ENCODE measurements at places on chromosomes 7 and 10. TPM values are rescaled to one million over a fixed set of nuclear protein-coding genes. Genes with fewer than 3 reads are reported as not detected.

- no peak overlapping the region for H3K27ac ChIP-seq
- no peaks in the 10 kb centered on the region for H3K27me3 ChIP-seq
- H3K36me3 ChIP-seq: no peaks in the 10 kb centered on the region
- DNase-seq: no peak
Observed at GRCh38 chr7:84950836-84951235, 236.0 kb downstream of the SEMA3D start.

- DNase-seq: no peak
- H3K4me1 ChIP-seq: peaks cover 12% of the 10 kb centered on the region
- peak within 1 kb of the TSS; percentile 81 for H3K4me3 ChIP-seq
- H3K27ac ChIP-seq: peak within 1 kb of the TSS; percentile 70
- H3K36me3 ChIP-seq: no peaks in the 10 kb centered on the region
Observed at GRCh38 chr10:99329304-99329553, at the start of gene CNNM1. CNNM1 (plus strand) TSS chr10:99329356; CDS start chr10:99329388, 32 bp downstream.

GRCh38 chr10:71817831-71818655 lies 33.0 kb downstream of the PSAP start:
- H3K4me1 ChIP-seq: peaks cover 39% of the 10 kb centered on the region
- H3K4me3 ChIP-seq: no peak overlapping the region
- H3K36me3 ChIP-seq: peaks cover 61% of the 10 kb centered on the region

DNA sequence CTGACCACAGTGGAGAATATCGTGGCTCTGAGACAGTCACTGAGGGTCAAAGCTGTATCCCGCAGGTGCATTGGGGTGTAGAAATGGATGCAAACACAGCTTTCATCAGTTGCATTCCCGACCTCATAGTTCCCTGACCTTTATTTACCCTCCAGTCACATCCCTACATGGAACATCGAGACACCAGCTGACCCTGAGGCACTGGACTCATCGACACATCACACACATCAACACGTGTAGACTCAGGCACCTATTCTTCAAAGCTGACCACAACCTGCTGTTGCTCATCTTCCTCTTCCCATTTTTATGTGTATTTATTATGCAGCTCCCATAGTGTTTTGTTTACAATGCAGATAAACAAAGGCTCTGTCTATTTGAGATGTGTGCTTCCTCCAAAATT lies 396.9 kb upstream of the NRP1 start:
- no peak overlapping the region for H3K27ac ChIP-seq
- DNase-seq: no peak
- H3K36me3 ChIP-seq: no peaks in the 10 kb centered on the region

The SLC4A2 gene
- 580 TPM for total RNA-seq

DNA sequence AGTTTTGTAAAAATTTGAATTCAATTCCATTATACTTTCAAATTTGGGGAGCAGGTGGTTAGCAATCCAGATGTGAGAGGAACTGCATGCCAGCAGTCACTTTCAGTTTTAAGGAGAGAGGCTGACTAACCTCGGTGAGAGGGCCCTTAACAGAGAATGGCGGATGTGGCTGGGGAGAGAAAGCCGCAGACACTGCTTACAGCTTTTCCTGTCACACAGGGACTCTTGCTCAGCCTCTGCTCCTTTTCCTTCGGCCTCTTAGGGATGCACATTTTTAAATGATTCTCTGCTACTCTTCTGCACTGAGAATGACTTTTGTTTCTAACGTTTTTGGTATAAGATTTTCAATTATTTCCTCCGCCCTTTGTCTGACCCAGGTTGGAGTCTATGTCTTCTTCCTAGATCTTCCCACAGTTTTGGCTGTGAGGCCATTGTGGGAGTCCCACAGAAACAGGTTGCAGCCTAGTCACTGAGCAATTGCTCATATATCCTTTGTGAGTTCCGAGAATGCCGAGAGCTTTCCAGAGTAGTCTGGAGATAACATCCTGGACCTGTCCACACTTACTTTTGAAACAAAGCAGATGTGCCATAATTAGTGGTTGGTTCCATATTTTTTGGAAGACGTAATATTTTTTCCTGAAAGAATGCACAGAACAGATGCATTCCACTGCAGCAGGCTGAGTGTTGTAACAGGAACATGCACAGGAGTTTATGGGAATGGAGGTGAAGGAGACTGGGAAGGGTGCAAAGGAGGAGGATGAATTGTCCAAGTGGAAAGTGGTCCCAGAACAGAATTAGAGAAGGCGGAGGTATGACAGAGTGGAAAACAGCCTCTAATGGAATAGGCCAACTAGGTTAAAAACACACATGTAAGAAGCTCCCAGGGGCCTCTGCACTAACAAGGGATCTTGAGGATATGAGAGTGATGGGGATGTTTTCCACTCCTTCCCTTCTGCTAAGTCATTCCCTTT lies 168.0 kb upstream of the ZNF32 start:
- H3K27me3 ChIP-seq: no peaks in the 10 kb centered on the region
- DNase-seq: no peak

DNA sequence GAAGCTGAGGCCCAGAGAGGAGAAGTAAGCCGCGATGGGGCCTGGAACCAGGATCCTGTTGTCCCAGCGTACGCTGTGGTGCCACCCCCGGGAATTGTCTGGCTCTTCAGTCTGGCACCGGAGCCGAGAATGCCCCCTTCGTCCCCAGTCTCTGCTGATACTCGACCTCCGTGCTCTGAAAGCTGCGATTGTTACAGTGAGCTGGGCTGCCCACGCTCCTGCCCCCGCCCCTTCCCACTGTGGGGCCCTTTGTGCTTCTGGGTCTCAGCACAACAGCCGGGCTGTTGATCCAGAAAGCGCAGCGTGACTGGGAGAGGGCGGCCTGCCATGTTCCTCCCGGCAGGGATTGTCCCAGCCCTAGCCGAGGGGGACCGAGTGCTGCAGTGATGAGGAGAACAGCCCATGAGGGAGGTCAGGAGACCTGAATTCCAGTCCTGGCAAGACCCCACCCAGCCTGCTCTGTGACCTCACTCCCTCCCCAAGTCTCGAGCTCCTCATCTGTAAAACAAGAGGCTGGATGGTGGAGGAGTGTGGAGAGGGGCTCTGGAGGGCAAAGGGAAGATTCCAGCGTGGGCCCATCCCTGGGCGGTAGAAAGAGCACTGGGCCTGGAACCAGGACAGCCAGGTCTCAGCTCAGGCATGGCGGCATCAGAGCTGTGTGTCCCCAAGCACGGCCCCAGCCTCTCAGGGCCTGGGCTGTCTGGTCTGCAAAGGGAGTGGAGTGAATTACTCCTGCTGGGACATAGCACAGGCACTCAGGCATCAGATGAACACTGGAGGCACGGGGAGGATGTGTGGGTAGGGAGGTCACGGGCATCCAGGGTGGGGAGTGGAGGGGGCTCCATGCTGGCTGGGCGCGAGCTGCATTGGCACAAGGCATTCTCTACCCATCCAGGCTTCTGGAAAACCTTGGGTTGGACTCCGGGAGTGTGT lies 43.6 kb downstream of the TSPAN15 start:
- H3K36me3 ChIP-seq: no peaks in the 10 kb centered on the region
- H3K27ac ChIP-seq: no peak overlapping the region
- no peak overlapping the region for H3K4me3 ChIP-seq
- H3K27me3 ChIP-seq: no peaks in the 10 kb centered on the region

DNA sequence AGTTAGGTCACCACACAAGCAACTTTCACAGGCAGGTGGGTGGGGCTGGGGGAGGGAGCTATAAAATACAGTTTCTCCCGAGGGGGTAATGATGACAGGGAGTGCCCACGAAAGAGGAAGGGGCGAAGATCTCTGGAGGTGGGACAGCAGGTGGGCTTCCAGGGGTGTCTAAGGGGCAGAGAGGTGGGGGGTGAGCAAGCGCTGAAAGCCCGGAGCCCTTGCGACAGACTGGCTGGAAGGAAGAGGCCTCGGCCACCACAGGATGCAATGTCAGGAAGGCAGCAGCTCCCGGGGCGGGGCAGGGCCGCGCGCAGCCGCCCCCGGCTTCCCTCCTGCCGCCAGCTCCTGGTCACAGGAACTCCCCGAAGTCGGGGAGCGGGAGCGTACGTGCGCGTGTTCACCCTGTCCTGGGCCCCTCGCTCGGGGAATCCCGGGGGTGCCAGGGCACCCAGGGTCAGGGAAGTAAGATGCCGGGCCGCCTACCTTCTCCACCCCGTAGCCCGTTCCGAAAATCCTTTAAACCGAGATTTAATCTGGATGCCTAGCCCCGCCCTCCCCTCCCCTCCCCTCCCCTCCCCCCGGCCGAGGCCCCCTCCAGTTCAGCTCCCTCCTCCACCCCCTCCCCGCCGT lies 105.2 kb upstream of the PPIF start:
- H3K36me3 ChIP-seq: no peaks in the 10 kb centered on the region
- no peak overlapping the region for H3K4me3 ChIP-seq
- no peak overlapping the region for H3K27ac ChIP-seq
- peaks cover 4% of the 10 kb centered on the region for H3K4me1 ChIP-seq
- no peak for DNase-seq

DNA sequence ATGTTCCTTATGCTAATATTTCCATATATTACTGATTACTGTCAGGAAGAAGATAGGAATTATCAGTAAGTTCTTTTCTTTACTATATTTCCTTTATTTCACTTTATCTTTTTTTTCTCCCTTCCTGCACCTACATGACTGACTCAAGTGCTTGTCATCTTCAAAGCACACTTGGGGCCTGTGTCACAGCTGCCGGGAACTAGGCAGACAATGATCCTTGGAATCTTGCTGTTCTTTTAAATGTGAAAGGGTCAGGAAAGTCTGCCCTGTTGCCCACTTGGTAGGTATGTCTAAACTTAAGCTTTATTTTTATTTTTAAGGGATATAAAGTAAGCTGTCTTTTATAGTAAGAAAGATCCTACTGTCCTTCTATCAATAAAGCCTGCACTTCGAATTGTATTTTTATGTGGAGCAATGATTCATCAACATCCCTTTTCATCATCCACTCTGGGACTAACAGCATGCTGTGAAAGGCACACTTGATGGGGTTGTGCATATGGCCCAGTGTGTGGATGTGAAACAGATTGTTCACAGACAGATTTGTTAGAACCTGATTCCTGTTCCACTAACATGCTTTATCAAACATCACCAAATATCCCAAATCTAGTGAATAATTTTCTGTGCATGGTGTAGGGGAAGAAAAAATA lies 556.9 kb downstream of the DNAJB9 start:
- DNase-seq: no peak
- H3K36me3 ChIP-seq: no peaks in the 10 kb centered on the region
- no peaks in the 10 kb centered on the region for H3K27me3 ChIP-seq
- no peak overlapping the region for H3K27ac ChIP-seq
- H3K4me3 ChIP-seq: no peak overlapping the region

DNA sequence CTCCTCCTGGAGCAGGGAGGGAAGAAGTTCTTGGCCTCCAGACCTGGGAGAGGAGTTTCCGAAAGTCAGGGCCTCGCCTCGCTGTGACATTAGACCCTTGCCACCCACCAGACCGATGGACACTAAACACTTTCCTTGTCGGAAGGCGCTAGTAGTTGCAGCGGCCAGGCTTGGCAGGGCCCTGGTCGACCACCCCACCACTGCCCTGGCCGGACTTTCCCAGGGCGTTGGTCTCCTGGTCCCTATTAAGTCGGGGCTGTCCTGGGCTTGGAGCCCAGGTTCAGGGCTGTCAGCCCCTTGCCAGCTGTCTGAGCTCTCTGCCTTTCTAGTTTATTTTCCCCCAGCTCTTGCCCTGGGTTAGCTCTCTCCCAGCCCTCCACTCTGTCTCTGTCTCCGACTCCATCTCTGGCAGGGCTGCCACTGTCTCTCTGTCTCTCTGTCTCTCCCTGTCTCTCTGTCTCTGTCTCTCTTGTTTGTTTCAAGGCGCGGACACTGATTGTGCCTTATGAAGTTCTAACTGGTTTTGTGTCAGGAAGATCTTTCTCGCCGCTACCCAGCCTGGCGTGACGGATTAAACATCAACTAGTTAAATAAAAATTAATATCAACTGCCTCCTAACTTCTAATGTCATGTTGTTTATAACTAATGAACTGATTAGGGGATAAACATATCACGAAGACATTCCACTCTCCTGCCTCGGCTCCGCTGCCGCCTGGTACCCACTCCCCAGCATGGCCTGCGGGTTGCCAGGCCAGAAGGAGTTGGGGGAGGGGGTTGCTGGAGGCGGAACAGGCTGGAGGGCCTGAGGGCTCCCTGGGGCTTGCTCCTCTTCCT lies 13.8 kb upstream of the PAX2 start:
- peak overlapping the region; percentile 99 for H3K27ac ChIP-seq
- peak overlapping the region; percentile 79 for H3K4me3 ChIP-seq
- DNase-seq: no peak
- no peaks in the 10 kb centered on the region for H3K27me3 ChIP-seq
- H3K36me3 ChIP-seq: no peaks in the 10 kb centered on the region
- peaks cover 53% of the 10 kb centered on the region for H3K4me1 ChIP-seq

- no peak overlapping the region for H3K4me3 ChIP-seq
- H3K36me3 ChIP-seq: no peaks in the 10 kb centered on the region
- H3K4me1 ChIP-seq: no peaks in the 10 kb centered on the region
- no peak for DNase-seq
Observed at GRCh38 chr7:18860221-18860620, 257.2 kb downstream of the TWIST1 start.

The HIP1 gene
- total RNA-seq: 43.3 TPM

The NUTM2B gene
- 0.31 TPM for total RNA-seq

The TCF7L2 gene
- 45.2 TPM for total RNA-seq

- no peak for DNase-seq
- H3K27me3 ChIP-seq: peaks cover 3% of the 10 kb centered on the region
- H3K4me1 ChIP-seq: no peaks in the 10 kb centered on the region
- no peaks in the 10 kb centered on the region for H3K36me3 ChIP-seq
- no peak overlapping the region for H3K4me3 ChIP-seq
Observed at GRCh38 chr7:157964016-157964415, 623.6 kb downstream of the PTPRN2 start.

DNA sequence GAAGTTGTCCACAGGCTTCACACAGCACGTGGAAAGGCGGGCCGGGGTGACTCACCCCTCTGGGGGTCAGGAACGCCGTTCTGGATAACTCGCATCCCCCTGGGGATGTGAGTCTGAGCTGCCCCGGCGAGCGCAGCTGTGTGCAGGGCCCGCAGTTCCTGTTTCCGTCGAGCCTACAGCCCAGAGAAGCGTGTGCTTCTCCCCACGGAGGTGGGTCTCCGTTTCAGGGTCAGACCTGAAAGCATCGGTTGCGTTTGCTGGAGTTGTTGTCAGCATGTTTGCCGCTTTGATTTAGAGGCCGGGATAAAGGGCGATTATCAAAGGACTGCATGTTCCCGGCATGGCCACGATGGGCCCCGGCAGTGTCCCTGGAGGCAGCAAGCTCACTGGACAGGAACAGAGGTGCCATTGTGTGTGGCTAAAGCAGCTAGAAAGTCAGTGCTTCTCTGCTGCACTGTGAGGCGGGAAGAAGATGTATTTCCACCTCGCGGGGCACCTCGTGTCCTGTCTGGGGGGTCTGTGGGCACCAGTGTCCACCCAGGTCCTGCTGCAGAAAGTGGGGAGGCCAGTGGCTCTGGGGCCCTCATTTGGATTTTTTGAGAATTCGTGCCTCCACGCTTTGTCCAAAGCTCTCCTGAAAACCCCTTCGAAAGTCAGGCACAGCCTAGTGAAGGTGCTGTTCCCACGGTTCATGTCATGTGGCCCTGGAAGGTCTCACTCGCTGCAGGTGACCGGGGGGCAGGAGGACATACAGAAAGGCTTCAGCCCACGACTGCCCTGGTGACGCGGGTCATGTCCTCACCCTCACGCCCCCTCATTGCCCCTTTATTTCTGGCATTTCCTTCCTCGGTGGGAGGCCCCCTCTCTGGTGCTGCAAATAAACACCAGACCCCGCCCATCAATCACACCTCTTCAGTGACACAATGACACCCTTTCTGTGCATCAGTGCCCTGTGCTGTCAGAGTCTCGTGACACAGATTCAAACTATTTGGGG lies 27.4 kb upstream of the GDI2 start:
- no peak overlapping the region for H3K27ac ChIP-seq
- no peak for DNase-seq
- no peak overlapping the region for H3K4me3 ChIP-seq
- H3K27me3 ChIP-seq: no peaks in the 10 kb centered on the region
- H3K36me3 ChIP-seq: no peaks in the 10 kb centered on the region

All from Panc1 (cell line).